Activated CD8-positive, alpha-beta memory T cell treated with anti-CD3 and anti-CD28 coated beads for 24 hours (primary cell): ENCODE measurements at places on chromosomes 7 and 10.

GRCh38 chr7:142579946-142580345, 169.3 kb upstream of the PRSS1 start:
- no peak for DNase-seq

DNA sequence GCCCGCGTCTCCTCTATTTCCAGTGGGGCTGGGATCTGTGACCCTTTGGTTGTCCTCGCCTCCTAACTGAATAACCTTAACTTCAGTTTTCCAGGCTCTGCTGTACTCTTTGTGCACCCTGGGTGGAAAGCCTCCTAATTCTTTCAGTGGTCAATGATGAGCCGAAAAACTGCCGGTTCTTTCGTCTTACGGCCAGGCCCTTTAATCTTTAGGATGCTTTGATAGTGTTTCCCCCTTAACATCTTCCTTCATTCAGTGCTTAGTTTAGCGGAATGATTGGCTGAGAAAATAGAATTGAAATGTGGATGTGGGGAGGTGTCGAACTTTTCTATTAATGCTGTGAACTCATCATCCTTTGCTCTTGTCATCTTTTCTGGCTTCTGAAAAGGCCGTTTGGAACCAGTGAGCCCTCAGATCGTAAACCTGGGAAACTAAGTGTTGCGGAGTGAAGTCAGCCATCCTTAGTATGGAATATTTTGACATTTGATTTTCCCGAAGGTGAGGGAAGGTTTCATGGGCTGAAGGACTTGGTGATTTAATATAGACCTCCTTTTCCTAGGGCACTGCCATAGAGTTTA, 847 bp downstream of the GARS1 start:
- no peak for DNase-seq

GRCh38 chr10:28147706-28148105, 148.8 kb upstream of the ODAD2 start:
- DNase-seq, result no peak

DNA sequence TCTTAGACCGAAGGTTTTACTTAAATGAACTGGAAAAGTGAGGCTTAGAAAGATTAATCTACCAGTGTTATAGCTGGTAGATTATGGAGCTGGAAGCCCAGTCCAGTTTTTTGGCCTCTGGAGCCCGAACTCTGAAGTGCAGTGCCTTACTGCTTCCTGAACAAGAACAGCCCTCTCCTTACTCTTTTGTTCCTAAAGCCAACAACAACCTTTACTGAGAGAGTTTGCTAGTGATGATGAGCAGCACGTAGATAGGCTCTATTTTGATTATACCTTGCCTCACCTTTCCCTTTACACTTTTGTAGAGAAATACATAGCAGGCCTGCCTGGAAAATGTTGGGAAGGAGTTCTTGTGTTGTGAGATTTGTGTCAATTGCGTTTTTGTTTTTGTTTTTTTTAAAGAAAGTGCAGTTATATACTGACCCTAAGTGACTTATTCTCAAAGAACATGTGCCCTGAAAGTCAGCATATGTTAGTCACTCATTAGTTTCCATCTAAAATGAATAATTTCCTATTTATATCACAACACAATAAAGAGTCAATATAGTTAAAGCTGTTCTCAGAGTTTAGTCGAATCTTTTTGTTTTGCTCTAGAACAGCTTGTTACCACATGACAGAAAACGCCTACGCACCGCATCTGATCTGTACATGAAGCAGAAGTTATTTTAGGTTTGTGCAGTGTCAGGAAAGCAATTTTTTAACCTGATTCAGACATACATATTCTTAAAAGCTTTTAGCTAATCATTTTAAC, 33.0 kb downstream of the PLEKHA1 start:
- peak; percentile 66 for DNase-seq

DNA sequence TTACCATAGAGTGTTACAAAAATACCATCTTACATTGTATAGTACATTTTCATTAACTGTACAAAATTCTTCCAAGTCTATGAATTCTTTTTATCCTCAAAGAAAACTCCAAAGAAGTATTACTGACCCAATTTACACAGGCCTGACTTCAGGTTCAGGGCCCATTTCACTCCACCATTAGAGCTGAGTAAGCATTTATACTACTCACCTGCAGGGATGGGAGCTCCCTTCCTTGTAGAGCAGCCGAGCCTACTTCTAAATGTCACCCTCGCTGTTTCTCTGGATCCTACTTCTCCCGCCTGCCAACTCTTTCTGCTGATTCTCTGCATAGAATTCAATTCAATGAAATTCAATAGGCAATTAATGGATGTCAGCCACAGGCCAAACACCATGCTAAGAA, 56.0 kb downstream of the CCDC71L start:
- DNase-seq, result no peak

DNA sequence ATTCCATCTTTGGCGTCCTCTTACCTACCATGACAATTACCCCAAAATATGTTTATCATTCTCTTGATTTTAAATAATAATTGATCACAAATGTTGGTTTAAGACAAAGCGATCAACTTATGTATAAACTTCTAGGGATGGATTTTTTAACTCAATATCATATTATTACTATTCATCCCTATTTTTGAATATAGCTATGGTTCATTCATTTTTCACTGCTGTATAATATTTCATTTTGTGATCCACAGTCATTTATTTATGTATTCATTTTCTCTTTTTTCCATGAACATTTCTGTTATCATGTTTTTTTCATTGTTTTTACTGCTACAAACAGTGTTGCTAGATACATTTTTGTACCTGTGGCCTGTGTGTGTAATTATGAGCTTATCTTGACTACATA, 61.3 kb upstream of the MET start:
- DNase-seq, result no peak

DNA sequence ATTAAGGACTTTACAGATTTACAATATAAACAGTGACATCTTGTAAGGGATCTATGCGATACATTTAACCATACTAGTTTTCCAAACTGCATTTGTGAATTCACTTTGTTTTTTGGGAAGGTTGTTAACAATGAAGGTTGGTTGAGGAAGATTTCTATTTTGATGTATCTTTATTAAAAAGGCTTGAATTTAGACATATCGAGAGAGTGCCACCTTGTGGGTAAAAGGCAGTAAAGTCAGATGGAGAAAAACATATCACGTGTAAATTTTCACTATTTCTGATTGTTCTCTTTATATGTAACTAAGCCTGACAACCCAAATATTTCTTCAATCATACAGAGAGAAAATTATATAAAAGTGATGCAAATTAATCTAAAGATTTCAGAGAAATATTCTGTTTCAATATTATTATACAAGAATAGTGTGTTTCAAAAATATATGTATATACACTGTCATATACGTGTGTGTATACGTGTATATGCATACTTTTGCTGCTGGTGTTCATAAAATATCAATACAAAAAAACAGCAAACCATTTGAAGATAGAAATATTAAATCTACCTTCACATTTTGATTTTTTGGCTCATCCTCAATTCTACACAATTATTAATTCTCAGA, 988.6 kb downstream of the SORCS1 start:
- DNase-seq, result no peak

- no peak for DNase-seq
Measured at GRCh38 chr7:143042159-143042789, 9.9 kb upstream of the OR6V1 start.

GRCh38 chr7:148912758-148913541, 28.9 kb upstream of the EZH2 start:
- DNase-seq, result peak; percentile 63

GRCh38 chr7:92255308-92255707, 9.5 kb downstream of the ANKIB1 start:
- DNase-seq, result no peak

DNA sequence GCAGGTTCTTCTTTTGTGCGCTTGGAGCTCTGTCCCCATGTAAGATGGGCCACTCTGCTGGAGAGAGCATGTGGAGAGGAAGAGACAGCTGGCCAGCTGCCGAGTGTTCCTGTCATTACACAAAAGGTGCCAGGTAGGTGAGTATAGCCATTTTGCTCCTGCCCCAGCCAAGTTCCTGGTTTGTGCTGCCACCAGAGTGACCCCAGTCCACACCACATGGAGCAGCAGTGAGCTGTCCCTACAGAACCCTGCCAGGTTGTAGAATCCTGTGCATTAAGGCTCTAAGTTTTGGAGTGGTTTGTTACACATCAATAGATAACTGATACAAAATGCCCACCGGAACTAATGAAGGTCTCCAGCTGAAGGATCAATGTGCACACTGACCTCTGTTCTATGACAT, 84.6 kb upstream of the GHITM start:
- DNase-seq, result no peak

GRCh38 chr10:129787557-129787956, 176.5 kb downstream of the EBF3 start:
- DNase-seq, result no peak

GRCh38 chr10:78464856-78465267, 431.2 kb downstream of the RPS24 start:
- peak; percentile 19 for DNase-seq

DNA sequence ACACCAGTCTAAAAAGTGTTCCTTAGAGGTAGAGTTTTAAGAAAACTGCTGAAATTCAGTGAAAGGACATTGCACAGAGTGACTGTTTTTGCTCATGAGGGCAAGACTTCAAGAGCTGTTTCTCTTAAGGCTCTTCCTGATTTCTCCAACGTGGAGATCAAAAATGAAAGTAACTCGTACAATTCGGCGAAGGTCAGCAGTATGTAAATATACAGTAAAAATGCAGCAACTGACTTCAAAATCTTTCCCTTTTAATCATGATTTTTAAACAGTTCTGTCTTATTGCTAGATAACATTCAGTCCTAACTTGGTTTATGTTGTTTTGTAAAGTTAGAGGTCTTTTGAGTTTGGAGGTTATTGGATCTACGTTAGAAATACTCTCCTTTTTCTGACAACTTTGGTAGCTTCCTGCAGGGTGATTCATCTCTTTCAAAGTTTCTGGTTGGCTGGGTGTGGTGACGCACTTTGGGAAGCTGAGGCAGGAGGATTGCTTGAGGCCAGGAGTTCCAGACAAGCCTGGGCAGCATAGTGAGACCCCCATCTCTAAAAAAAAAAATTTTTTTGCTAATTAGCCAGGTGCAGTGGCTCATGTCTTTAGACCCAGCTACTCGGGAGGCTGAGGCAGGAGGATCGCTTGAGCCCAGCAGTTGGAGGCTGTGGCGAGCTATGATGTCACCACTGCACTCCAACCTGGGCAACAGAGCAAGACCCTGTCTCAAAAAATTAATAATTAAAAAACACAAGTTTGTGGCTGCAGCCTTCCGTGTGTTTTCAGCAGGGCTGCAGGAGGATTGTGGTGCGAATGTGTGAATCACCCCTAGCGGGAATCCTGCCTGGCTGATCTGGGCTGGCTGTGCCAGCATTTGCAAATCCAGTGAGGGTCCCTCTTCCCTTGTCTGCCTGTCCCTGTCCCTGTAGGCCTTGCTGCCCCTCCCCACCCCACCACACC, 29.2 kb upstream of the AP5Z1 start:
- DNase-seq, result no peak

- no peak for DNase-seq
Measured at GRCh38 chr10:75062506-75063299, 48.8 kb upstream of the SAMD8 start.

DNA sequence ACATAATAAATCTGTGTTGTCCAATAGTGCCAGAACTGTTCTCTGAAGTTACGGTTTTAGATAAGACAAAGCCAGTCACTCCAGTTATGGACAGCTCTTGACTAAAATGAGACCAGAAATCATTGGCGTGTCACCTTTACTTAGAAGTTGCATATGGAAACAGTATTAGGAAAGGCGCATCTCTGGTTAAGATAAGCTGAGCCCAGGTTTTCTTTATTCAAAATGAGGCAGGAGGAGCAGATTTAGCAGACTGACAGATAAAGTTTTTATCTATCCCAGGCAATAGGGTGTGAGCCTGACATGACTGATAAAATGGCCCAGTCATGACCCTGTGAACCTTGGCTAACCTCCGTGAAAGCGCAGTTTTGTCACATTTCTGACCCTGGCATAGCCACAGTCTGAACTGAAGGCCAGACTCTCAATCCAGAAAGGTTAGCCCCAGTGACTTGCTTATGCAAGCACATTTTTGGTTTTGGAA, 4.2 kb downstream of the CYP26A1 start:
- no peak for DNase-seq

DNA sequence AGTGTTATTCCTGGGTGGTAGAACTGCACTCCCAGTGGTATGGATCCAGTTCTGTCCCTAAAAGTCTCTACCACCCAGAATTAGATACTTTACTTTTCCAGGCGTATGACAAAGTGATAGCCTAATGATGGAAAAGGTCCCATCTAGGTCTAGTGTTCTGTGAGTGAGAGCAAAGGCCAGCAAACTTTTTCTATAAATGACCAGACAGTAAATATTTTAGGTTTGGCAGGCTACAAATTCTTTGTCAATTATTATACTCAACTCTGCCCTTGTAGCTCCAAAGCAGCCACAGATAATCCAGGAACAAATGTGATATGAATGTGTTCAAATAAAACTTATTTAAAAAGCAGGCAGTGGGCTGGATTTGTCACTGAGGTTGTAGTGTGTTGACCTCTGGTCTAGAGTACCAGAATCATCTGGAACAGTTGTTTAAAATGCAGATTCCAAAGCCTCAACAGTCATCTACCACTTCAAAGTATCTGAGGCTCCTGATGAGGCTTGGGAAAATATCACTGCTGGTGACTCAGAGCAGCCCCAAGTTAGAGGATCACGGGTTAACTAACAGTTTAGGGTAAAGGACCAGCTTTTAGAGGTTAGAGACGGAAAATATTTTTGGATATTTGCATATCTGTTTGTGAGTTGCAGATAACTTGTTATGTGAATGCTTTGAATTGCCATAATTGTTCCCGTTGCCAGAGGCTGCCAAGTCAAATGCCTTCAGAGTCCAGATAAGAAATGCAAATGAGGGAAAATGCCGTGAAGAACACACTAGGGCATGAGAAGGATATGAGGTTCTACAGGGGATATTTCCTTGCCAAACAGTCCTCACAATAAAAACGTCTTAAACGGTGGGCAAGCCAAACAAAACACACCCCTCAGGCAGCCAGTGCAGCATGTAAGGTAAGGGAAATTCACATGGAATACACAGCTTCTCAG, 19.4 kb downstream of the NRAP start:
- DNase-seq, result no peak

GRCh38 chr10:16597656-16598055, 76.0 kb upstream of the C1QL3 start:
- no peak for DNase-seq

DNA sequence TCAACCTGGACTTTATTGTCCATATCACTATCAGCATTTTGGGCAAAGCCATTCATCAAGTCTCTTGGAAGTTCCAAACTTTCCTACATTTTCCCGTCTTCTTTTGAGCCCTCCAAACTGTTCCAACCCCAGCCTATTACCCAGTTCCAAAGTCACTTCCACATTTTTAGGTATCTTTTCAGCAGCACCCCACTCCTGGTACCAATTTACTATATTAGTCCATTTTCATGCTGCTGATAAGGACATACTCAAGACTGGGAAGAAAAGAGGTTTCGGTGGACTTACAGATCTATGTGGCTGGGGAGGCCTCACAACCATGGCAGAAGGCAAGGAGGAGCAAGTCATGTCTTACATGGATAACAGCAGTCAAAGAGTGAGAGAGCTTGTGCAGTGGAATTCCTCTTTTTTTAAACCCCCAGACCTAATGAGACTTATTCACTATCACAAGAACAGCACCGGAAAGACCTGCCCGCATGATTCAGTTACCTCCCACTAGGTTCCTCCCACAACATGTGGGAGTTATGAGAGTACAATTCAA, 50.2 kb downstream of the NRF1 start:
- DNase-seq, result no peak

GRCh38 chr7:100691676-100692577, 2.1 kb downstream of the GIGYF1 start:
- DNase-seq, result peak; percentile 92

GRCh38 chr7:80018941-80019808, 115.5 kb upstream of the GNAI1 start:
- peak; percentile 68 for DNase-seq

GRCh38 chr10:84540022-84540616, 211.7 kb downstream of the CCSER2 start:
- peak; percentile 61 for DNase-seq
